ENCODE measurements at places on chromosomes 12 and 14.

GRCh38 chr12:123278101-123278627, 6.5 kb upstream of the CDK2AP1 start:
- no peak for DNase-seq

DNA sequence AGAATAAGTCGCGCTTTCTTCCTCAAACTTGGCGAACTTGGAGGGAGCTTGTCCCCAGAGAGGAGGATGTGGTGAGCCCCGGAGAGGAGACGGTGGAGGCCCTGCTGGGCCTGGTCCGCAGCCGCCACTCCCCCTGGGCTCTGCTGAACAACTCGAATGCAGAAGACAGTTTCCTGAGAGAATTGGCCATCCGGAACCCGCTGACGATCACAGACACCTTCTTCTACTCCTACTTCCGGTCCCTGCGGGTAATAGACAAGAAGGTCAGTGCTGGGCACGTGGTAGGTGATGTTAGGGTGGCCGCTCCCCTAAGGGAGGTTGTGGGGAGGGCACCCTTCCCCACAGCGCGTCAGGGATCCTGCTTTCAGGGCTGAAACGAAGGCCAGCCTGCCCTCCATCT, 1.6 kb downstream of the LRRC43 start:
- no peak for DNase-seq

DNA sequence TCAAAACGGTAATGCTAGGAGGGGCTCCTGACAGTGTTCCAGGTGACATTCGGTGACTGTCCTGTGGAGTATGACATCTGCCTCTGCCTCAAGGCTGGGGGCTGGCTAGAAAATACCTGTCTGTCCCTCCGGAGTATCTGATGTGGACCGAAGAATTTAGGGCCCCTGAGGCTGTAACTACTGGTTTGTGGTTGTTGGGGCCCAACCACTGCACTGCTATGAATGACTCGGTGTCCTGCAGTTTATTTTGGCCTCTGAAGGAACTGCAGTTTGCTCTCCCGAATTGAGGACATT, 198.9 kb upstream of the CAND1 start:
- no peak for DNase-seq

GRCh38 chr12:53659571-53659981, 16.3 kb downstream of the ATP5MC2 start:
- no peak for DNase-seq

- no peak for DNase-seq
These were observed 12.1 kb downstream of the NCKAP1L start for GRCh38 chr12:54509617-54510016.

- DNase-seq: no peak
These were observed 100.5 kb downstream of the TSPAN8 start for GRCh38 chr12:71057330-71057729.

DNA sequence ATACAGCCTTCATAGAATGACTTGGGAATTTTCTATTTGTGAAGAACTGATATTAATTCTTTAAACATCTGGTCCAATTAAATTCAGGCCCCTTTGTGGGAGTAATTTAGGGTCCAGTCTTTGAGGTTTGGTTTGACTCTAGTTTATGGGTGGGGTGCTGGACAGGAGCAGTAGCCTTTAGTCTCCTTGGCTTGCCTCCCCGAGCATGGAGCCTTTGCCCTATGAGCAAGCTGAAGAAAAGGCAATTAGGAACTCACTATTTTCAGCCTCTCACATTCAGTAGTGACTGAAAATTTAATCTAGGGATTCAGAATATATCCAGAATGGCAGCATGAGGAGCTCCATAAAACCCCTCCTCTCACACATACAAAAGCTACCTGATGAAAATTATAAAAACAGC, 161.1 kb downstream of the TRHDE start:
- DNase-seq: no peak

Data from CD4-positive, alpha-beta T cell treated with Interleukin-21 for 1 hour (primary cell).